ENCODE measurements at places on chromosomes 6 and 20.

GRCh38 chr20:59574308-59574707 is 30.0 kb upstream of the PHACTR3 start:
- DNase-seq: no peak

DNA sequence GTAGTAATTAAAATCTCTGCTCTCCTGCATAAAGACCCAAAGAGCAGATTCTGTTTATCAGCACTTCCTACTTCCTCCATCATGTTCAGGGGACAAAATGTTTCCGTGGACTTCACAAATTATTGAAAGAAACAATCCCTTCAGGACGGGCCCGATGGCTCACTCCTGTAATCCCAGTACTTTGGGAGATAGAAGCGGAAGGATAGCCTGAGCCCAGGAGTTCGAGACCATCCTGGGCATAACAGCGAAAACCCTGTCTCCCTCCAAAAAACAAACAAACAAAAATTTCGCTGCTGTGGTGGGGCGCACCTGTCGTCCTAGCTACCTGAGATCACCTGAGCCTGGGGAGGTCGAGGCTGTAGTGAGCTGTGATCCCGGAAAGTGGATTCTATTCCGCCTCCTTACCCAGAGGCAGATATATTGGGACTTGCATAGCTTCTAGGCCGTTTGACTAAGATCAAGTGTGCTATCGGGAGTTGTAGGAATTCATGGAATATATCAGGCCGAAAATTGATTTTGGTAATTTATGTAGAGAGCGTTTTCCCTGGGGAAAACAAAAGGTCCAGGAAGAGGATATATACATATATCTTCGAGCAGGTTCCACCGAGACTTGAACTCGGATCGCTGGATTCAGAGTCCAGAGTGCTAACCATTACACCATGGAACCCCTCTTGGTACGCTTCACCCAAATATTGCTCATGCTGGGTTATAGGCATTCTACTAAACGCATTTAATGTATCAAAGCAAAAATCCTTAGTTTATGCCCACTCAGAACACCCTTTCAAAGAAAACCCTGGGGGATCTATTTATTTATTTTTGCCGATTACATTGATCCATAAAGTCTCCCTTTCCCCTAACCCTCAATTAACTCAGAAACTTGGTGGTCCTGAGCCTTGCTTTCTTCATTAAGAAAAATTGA is 74.5 kb upstream of the ZNF184 start:
- DNase-seq: no peak

GRCh38 chr6:56047931-56048540 is 172.6 kb upstream of the BMP5 start:
- no peak for DNase-seq

DNA sequence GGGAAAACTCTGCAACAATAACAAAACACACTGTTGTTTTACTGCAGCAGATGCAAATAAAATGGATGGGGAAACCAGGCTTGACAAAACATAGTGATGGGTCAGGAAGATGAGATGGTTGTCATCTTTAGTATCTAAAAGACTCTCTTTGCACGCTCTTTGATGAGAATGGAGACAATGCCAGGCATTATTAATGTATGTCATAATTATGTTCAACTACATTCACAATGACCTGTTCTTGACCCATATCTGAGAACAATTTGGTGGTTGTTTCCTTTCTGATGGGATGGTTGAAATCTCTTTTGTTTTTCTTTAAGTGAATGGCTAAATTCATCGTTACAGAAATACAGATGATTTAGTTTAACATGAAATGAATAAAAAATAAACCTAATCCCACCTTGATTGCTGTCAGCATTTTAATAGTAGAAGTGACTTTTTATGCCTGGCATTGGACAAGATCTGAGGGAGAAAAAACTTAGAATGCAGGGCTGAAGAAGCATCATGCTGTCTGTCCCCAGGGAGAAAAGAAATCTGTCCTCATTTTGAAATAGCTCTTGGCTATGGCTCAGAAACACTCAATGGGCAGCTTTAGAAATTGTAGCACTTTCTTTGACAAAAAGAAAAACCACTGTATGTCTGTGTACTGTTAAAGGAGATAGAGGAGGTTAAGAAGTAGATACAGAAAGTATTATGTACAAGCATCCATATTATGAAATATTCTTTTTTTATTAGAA is 12.4 kb upstream of the GRIK2 start:
- no peak for DNase-seq

DNA sequence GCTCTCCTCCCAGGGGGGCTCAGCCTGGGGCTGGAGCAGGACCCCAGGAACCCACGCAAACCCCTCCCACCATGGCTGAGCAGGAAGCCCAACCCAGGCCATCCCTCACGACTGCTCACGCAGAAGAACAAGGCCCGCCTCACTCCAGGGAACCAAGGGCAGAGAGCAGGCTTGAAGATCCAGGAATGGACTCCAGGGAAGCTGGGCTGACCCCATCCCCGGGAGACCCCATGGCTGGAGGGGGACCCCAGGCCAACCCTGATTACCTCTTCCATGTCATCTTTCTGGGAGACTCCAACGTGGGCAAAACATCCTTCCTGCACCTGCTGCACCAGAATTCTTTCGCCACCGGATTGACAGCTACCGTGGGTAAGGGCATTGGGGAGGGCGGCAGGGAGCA is 24.7 kb downstream of the RAB44 start:
- DNase-seq: no peak

DNA sequence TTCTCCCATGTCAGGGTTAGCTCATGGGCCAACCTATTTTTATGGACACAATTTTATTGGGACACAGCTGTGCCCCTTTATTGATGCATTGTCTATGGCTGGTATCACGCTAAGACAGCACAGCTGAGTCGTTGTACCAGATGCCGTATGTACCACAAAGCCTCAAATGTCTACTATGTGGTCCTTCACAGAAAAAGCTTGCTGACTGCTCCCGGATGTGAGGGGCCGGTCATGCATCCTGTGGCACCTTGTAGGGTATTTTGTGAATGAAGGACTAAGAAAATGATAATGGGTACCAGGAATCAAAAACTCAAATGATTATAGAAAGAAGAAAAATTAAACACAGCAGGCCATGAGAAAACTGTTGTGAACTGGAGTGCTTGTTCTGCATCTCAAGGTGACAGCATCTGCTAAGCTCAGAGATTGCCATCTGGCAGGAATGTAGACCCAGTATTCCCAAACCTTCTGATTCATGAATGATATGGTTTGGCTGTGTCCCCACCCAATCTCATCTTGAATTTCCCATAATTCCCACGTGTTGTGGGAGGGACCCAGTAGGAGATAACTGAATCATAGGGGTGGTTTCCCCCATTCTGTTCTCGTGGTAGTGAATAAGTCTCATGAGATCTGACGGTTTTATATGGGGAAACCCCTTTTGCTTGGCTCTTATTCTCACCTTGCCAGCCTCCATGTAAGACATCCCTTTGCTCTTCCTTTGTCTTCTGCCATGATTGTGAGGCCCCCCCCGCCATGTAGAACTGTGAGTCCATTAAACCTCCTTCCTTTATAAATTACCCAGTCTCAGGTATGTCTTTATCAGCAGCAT is 248.5 kb downstream of the TSHZ2 start:
- DNase-seq: no peak

- DNase-seq: no peak
These were observed 27.6 kb upstream of the RBL1 start for GRCh38 chr20:37123441-37123840.

GRCh38 chr20:62272200-62272599 is 30.6 kb upstream of the ADRM1 start:
- DNase-seq: no peak

- no peak for DNase-seq
These were observed 136.5 kb downstream of the ELOVL4 start for GRCh38 chr6:79810871-79811270.

- no peak for DNase-seq
These were observed 350.4 kb downstream of the BCKDHB start for GRCh38 chr6:80456724-80457438.

- no peak for DNase-seq
These were observed 526.7 kb upstream of the ADGRB3 start for GRCh38 chr6:68108233-68108835.

DNA sequence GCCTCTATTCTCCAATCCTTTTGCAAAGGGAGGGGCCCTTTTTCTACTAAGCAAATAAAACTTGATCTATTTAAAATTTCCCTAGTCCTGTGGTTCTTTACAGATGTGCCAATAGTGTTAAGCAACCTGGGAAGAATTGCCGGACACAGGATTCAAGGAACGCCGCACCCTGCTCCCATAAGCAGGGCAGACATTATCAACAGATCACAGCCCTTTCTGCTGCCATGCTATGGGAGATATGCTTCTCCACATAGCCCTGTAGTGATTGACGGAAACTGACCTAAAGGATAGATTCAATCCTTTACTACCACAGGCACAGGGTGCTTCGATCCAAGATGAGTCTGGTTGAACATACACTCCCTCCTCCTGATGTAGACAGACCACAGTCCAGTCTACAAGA is 118.4 kb upstream of the TRAF3IP2 start:
- no peak for DNase-seq

DNA sequence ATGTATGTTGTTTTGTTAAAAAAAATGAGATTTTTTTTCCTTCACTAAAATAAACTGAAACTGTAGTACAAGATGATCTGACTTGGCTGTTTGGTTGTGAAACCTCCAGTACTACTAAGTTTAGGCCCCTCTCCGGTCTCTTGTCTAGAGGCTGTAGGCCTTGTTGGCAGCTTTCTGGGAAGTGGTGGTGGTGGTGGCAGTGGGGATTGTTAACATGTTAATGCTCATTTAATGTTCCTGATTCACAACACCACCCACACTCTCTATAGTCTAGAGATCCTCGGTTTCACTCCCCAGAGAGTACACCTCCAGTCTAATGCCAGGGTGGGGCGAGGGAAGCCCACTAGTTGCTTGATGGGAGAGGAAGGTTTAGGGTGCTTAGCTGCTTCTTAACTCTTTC is 24.1 kb downstream of the STK4 start:
- no peak for DNase-seq

DNA sequence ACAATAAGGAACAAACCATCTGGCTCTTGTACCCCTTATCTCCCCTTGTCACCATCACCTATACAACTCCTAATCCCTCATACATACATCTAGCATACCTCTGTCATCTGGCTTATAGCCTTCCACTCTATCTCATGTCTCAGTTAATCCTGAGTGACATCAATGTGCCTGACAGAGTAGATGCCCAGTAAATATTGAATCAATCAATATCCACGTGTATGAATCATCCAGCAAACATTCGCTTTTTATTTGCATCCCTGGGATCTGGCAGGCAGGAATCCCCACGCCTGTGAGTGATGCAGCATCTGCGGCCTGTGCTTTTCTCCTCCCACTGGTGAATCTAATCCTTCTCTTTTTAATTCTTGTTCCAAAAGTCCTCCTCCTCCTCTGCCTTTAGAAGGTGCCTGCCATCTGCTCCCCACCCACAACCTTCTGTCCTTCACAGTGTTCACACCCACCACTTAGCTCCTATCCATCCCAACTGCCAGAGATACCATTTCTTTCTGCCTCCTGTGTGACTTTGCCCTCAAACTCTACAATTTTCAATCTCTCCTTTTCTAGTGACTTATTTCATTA is 37.6 kb downstream of the ZNF391 start:
- DNase-seq: no peak

GRCh38 chr6:19997104-19997503 is 159.9 kb downstream of the ID4 start:
- no peak for DNase-seq

DNA sequence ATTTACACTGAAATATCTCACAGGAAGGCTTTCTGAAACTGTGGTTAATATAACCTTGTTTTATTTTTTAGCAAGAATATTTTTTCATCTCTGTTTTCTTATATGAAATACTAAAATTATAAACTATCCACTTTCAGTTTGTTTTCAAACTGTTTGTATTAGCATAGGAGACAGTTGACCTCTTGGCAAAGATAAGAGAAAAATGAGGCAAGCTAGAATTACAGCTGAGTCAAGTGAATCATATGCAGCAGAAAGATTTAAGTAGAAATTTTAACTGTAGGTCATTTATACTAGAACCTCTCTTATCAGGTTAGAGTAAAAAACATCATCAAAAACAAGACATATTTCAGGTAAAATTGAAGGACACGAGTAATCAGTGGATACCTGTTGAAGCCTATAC is 792.6 kb downstream of the PHF3 start:
- DNase-seq: no peak

DNA sequence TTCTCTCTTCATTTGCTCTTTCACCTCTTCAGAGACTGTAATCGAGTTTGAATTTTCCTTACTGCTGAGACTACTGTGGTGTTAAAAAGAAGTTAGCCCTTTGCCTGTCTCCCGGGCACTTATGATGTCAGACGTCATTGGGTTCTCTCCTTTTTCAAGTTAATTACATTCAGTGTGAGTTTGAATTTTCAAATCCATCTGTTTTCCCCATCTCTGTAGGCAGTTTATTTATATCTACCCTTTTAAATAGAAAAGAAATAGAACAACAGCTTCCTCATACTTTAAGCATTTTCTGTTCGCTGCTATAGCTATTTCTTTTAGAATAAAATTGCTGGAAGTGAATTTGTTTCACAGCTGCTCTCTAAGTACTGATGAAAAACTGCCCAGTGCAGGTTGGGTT is 81.4 kb downstream of the MCHR2 start:
- no peak for DNase-seq

DNA sequence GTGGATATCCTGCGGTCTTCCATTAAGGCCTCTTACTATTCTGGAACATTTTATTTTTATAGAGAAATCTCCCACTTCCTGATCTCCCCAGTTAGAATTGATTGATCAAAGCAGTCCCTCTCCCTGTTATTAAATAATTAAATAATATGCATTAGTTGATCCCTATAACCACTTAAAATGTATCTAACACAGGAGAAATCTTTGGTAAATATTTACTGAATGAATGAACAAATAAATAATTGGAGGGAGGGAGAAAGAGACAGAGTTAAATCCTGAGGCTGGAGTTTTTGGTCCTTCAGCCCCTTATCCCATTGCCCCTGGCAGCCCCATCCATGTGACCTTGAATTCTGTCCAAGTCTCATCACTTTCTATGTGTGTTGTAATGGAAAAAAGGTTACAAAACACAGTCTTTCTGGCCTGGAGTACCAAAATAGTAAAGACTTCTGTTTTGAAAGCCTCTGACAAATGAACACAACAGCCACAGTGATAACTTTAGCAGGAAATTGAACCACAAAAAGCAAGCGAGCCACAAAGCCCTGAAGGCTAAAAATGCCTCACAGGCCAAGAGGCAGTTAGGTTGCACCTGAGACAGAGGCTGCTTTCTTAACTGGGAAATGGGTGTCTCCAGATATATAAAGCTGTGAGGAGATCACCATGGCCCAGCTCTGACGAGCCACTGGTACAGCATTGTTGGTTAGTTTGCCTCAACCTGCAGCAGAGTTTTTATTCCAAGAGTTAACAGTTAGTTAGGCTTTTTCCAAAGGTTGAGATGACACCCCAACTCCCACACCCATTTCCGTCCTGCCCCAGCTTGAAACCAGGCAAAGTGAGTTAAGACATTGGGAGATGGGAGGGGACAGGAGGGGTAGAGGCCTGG is 11.3 kb downstream of the NT5E start:
- DNase-seq: no peak
